CMK (cell line): ENCODE measurements at places on chromosomes 2 and 18.

GRCh38 chr2:46299365-46300263, 2.4 kb downstream of the EPAS1 start:
- DNase-seq: no peak

DNA sequence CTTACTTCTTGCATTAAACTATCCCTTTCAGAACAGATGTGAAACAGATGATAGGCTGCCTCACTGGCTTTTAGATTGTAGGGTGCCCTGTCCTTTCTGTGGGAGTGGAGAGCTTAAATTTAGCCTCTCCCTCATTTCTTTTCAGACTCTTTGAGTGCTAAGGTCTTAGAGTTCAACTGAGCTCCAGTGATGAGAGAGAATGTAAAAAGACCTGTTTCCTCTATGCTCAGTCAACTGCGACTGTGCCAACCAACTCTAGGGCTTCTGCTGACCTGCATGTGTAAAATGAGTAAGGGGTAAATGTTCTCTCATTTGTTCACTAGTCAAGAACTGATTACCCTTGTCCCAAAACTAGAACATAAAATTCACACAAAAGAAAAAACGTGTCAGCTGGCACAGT, 104.8 kb upstream of the TGFA start:
- DNase-seq: no peak

DNA sequence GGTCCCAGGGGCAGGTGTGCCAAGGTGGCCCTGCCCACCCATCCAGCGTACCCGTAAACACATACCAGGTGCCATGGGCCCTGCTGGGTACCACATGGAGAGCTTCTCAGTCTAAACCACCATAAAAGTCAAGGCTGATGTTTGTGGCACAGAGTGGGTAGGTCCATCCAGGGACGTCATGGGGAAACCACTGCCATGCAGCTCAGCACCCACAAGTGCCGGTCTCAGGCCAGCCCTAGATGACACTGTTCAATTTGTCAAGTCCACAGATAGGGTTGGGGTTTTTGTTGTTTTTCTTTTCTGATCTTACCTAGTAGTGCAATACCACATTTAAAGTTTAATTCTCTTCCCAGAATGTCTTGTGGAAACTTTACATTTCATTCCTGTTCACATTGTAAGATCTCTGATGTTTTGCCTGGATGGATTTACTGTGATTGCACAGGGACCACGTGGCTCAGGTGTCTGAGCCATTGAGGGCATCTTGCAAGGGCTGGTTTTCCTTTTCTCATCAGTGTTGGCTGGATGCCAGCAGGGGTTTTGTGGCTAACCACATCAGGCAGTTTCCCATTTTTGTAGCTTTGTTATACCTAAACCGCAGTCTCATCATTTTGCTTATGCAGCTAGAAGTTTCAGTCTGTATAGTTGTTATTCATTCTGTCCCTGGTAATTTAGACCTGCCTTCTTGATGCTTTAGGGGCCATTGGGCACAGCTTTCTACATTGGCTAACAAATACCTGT, 64.7 kb downstream of the STK25 start:
- DNase-seq: peak; percentile 22

GRCh38 chr2:75021672-75022071, 63.2 kb downstream of the POLE4 start:
- DNase-seq: no peak

DNA sequence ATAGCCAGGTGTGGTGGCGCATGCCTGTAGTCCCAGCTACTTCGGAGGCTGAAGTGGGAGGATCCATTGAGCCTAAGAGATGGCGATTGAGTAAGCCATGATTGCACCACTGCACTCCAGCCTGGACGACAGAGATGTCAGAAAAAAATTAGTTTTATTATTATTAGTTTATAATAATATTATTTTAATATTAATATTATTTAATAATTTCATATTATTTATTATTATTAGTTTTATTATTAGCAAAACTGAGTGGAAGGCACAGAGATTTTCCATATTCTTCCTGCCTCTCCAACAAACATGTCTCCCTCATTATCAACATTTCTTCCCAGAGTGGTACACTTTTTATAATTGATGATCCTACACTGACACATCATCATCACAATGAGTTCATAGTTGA, 278.2 kb downstream of the SOX11 start:
- DNase-seq: no peak

- no peak for DNase-seq
These were observed 189.5 kb downstream of the DOK6 start for GRCh38 chr18:69590150-69590549.

DNA sequence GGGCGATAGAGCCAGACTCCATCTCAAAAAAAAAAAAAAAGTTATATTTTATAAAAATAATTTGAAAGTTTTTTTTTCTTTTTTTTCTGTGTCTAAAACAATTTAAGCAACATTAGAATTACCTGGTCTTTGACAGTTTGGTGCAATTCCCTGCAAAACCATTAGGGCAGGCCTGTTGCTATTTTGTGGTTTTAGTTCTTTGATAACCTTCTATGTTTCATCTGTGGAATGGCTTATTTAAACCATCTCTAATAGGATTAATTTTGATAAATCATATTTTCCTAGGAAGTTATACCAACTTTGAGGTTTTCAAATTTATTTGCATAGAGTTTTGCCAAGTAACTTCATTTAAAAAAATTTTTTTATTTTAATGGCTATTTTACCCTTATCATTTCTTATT, 141.2 kb upstream of the TWIST2 start:
- no peak for DNase-seq

DNA sequence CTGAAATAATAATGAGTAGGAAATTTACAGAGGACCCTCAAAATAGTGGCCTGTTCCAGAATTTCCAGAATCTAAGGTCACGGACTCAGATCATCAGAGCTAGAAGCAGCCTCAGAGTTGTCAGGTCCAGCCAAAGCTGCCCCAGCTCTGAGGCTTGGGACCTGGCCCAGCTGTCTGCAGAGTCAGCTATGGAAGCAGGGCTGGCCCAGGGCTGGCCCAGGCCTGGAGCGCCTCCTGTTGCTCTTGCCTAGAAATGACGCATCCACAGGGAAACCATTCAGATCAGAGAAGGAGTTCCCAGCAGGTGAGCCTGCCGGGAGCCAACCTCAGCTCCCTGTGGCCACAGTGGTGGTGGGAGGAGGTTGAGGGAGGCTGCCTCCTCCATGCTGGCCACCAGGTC, 106.7 kb upstream of the ARL4C start:
- no peak for DNase-seq

- DNase-seq: no peak
These were observed 345.8 kb upstream of the TFPI start for GRCh38 chr2:187900021-187900420.

GRCh38 chr2:21438949-21439348, 315.2 kb downstream of the TDRD15 start:
- DNase-seq: no peak

GRCh38 chr2:100178085-100178788, 35.8 kb upstream of the AFF3 start:
- peak; percentile 29 for DNase-seq

DNA sequence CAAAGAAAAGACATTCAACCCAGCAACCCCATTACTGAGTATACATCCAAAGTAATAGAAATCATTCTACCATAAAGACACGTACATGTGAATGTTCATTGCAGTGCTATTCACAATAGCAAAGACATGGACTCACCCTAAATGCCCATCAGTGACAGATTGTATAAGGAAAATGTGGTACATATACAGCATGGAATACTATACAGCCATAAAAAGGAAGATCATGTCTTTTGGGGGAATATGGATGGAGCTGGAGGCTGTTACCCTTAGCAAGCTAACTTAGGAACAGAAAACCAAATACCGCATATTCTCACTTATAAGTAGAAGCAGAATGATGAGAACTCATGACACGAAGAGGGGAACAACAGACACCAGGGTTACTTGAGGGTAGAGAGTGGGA, 145.9 kb downstream of the GULP1 start:
- DNase-seq: no peak

- DNase-seq: no peak
These were observed 723 bp upstream of the SLC30A3 start for GRCh38 chr2:27263287-27264252.

- peak; percentile 30 for DNase-seq
These were observed 198.8 kb upstream of the TCF4 start for GRCh38 chr18:55786651-55787272.

GRCh38 chr2:189072036-189072435, 97.9 kb downstream of the COL3A1 start:
- no peak for DNase-seq

DNA sequence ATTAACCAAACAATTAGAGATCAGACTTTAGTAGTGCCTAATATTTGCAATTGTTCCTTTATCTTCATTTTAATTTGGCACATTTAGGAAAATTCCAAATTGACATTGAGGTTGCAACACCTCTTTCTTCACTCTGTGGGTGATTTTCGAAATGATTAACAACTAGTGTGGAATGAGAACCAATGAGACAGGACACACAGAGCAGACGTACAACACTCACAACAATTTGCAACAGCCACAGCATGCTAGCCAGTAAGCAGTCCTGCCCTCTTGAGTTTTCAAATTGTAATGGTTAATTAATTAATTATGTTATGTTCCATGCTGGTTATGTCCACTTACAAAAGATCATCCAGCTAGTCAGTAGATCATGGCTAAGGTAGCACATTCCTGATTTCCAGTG, 339.3 kb downstream of the LRP1B start:
- no peak for DNase-seq

GRCh38 chr18:52861558-52861957, 521.6 kb downstream of the DCC start:
- no peak for DNase-seq

GRCh38 chr2:178112202-178113152, at the start of gene RBM45:
Gene RBM45, plus strand, starts transcription at chr2:178112437. Its CDS starts 110 bp downstream, at chr2:178112547.
- DNase-seq: peak; percentile 85

DNA sequence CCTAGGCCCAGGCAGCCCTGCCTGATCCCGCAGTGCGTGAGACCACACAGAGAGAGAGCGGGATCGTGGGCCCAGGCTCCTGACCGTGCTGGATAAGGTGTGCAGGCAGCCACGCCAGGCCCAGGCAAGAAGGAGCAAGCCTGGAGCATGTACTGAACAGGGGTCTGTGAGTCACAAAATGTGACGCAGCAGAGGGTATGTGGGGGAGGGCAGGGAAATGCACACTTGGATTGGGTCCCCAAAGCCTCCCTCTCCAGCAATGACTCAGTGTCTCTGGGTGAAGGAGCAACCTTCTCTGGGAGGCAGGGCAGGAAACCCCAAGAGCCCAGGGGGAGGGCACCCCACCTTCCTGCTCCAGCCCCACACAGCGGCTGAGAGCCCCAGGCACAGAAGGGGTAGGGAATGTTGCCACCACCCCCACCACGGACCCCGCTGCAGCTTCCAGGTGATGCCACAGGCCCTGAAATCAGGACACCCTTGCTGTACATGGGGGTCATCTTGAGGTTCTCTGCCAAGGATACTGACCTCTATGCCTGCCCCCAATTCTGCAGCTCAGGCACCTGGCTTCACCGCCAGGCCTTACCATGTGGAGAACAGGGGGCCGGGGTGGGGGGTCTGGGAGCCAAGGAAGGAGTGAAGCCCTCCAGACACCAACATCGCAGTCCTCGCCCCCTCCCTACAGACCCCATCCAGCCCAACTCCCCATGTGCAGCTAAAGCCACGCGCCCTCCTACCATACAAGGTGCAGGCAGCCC, 1.3 kb upstream of the GPC1 start:
- DNase-seq: no peak

DNA sequence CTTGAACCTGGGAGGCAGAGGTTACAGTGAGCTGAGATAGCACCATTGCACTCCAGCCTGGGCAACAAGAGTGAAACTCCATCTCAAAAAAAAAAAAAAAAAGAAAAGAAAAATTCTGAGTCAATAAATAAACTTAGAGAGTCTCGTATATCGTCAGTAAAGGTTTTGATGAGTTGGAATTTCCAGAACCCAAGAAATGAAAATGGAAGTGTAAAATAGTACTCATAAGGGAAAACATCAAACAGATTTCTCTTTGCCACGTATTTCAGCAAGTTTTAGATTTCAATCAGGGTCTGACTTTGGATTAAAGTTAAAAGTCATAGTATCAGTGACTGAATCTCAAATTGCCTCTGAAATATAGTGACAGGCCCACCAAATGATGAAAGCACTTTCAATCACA, 71.4 kb upstream of the SPOPL start:
- no peak for DNase-seq

DNA sequence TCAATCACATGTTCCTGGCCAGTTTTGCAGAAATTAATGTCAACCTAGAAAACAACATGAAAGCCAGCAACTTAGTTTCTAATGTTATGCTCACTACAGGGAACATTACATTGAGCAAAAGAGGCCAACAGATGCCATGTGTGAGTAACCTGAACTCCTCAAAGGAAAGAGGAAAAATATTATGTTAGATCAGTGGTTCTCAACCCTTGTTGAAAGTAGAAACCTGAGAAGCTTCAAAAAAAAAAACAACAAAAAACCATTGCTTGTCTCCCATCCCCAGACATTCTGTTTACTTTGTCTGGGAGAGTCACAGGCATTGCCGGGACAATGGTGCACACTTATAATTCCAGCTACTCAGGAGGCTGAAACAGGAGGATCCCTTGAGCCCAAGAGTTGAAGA, 57.7 kb downstream of the METTL4 start:
- no peak for DNase-seq

DNA sequence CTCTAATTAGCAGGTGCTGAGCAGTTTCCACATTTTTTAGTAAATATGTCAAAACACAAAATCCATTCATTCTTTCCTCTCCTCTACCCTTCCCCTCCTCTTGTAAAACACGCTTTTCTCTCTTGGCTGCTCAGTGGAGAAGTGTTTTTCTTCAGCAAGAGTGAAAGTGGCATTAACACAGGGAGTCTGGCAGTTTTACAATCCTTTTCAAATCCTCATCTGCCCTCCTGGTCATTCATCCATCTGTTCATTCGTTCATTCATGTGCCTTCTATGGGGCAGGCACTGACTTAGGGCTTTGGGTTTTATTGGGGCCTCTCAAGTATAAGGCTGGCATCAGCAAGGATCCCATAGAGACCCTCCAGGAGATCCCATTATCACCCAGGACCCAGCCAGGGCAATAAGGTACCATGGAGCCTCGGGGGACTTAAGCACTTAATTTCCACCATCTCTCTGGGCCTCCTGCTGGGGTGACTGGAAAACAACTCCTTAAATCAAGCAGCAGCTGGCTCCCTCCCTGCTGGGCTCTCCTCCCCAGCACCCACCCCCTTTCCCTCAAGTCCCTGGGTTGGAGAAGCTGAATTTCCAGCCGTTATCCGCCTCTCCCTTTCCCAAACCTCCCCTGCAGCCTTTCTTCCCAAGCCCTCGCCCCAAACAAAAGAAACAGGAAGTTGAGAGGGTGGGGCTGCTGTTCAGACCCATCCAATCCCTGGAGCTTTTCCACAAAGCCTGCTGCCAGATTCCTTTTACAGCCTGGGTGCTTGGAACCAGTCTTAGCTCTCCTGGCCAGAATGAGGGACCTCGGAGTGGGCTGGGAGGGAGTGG, 32.6 kb downstream of the MARCHF4 start:
- DNase-seq: no peak
